Breast epithelium (tissue), 4 donors: ENCODE measurements at places on chromosomes 16 and 17.

DNA sequence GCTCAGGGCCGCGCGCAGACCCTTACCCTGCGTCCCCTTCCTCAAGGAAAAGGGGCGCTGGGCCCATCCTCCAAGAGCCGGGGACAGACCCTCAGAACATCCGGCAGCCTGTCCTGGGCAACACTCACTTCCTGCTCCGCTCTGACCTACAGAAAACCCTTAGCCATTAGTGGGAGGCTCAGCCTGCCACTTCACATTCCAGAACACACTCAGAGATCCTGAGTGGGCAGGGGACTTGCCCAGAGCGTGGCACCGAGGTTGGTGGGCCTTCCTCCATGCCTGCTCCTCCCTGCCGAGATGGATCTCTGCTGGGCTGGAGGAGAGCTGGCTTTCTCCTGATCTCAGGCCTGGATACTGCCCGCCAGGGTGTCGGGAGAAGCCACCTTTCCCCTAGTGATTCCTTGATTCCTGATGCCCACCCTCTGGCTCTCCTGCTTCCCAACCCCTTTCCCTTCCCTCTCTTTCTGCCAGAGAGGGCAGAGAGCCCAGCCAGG is 1.5 kb downstream of the SCARF1 start:
- DNase-seq, result no peak

GRCh38 chr16:81873206-81873605 is 94.1 kb downstream of the PLCG2 start:
- no peak for DNase-seq

DNA sequence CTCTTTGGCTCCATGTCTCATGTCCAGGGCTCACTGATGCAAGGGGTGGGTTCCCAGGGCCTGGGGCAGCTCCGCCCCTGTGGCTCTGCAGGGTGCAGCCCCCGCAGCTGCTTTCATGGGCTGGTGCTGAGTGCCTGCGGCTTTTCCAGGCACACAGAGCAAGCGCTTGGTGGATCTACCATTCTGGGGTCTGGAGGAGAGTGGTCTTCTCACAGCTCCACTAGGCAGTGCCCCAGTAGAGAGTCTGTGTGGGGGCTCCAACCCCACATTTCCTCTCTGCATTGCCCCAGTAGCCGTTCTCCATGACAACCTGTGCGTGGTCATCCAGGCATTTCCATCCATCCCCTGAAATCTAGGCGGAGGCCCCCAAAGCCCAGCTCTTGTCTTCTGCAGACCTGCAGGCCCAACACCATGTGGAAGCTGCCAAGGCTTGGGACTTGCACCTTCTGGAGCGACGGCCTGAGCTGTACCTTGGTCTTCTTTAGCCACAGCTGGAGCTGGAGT is 5.2 kb downstream of the IL32 start:
- DNase-seq, result no peak

DNA sequence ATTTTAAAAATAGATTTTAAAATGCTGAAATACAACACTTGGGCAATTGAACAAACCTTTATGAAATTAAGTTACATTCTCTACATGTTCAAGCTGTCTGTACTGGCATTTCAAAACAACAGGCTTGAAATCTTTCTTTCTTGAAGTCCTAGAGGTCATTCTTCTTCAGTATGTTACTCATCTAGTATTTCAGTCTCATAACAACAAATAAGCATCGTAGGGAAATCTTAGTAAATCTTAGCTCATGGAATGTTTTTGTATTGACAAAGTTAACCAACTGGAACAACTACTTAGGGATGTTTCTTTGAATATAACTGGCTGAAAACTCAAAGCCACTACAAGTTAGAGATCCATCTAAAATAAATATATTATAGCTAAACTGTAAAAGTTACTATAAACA is 96.6 kb downstream of the KIF2B start:
- no peak for DNase-seq

DNA sequence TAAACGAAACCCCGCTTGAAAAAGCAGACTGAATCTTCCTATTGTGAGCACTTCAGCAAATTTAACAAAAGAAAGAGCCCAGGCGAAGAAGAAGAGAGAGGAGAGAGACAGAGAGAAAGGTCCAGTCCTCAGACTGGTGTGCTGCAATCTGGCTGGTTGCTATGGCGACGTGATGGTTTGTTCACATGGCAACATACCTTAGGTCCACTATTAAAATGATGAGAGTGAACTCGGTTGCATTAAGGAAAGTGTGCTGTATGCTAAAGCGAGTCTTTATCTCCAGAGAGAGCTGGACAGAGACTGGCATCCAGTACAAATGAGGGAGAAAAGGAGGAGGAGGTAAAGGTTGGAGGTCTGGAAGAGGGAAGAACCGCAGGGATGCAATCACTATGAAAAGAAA is 271.8 kb upstream of the ZFHX3 start:
- no peak for DNase-seq

GRCh38 chr16:73891129-73891542 is 405.5 kb upstream of the PSMD7 start:
- no peak for DNase-seq

- DNase-seq, result no peak
Measured at GRCh38 chr16:68037841-68038597, 14.9 kb downstream of the DUS2 start.

DNA sequence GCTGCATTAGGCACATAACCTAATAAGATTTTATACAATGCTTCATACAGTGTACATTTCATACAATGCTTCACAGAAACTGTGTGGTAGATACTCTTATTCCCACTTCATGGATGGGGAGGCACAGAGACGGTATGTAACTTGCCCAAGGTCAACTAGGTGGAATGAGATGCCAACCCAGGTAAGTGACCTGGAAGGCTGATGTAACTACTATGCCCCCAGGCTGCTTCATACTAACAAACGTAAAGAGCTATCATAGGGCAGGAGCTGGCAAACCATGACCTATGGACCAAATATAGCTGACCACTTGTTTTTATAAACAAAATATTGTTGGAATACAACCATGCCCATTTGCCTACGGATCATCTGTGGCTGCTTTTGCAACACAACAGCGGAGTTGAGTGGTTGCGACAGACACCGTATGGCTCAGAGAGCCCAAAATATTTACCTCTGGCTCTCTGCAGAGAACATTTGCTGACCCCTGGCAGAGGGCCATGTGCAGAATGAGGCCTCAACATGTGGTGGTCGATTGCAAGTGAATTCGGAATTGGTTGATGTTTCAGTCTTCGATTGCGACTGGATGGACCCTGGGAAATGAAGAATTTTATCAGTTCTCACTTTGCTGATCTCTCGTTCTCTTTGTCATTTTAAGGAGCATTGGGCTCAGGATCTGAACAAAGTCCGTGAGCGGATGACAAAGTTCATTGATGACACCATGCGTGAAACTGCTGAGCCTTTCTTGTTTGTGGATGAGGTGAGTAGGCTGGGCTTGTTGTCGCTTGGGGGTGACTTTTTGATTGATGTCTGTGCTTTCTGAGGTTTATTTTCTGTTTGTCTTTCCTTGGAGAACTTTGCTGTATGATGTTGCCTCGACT is 109.7 kb downstream of the PLCG2 start:
- DNase-seq, result no peak

GRCh38 chr16:62965831-62966230 is 929.6 kb upstream of the CDH8 start:
- DNase-seq, result no peak

DNA sequence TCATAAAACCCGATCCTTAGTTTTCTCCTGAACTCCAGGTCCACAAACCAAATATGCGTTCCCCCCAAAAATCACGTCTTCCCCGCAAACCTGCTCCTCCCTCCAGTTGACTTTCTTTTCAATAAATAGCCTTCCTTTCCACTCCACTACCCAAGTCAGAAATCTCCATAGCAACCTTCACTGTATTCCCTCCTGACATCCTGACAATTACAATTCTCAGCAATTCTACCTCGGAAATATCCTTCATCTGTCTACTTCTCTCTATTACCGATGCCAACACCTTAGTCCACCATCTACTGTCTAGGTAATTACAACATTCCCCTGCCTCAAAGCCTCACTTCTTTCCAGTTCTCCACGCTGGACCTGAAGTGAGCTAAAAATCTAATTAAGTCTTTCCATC is 50.7 kb downstream of the SMURF2 start:
- no peak for DNase-seq

GRCh38 chr16:88924834-88925539 is 52.0 kb downstream of the CBFA2T3 start:
- DNase-seq, result no peak

GRCh38 chr17:46741122-46741730 is 77.3 kb downstream of the WNT3 start:
- no peak for DNase-seq

- DNase-seq, result no peak
Measured at GRCh38 chr16:12494661-12495060, 309.0 kb downstream of the CPPED1 start.

- no peak for DNase-seq
Measured at GRCh38 chr16:51051671-51052070, 99.4 kb downstream of the SALL1 start.

DNA sequence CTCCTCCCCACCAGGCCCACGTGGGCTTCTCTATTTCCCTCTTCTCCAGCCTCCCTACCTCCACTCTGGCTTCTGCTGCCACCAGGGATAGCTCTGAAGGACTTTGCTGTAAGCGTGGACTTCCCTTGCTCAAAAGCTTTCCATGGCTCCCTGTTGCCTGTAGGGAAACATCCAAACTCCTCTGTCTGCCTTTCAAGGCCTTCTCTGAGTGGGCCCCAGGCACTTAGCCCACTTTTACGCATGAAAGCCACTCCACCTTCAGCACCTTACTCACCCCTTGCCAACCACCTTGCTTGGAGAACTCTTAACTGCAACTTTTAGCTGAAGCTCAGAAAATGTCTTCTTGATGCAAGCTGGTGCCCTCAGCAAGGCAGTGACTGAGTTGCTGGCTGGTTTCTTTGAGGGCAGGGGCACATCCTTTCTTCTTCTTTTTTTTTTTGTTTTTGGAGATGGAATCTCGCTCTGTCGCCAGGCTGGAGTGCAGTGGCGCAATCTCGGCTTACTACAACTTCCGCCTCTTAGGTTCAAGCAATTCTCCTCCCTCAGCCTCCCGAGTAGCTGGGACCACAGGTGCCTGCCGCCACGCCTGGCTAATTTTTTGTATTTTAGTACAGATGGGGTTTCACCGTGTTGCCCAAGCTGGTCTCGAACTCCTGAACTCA is 52.0 kb upstream of the DLX4 start:
- DNase-seq, result no peak

DNA sequence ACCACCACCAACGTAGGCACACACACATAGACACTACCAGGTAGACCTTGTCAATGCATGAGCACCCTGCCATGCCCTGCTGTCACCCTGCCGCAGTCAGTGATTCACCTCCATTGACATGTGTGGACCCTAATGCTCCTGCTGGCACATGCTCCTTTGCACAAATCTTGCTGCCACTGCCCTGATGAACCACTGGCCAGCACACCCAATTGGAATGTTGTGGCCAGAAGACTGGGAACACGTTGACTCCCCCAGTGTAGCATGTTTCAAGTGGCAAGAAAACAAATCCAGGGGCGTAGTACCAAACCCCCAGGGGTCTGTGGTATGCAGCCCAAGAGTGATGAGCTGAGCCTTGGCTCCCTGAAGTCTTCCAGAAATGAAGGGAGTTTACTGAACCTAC is 486.4 kb upstream of the KIF2B start:
- DNase-seq, result no peak

DNA sequence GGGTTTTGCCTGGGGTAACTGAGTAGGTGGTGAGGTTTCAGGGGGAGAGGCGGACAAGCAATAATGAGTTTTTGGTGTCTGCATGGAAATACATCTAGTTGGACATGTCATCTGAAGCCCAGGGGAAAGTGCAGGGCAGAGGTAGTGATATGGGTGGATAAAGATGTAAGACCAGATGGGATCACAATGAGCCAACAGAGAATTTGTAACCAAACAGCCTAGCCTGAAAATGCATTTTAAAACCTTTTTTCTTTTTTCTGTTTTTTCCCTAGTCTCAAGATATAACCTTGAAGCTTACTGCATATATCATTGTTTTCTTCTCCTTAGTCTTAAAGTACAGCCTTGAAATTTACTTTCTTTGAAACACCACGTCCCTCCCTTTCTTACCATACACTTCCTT is 3.7 kb upstream of the ZNF19 start:
- no peak for DNase-seq

- DNase-seq, result no peak
Measured at GRCh38 chr17:66625311-66625767, 209.6 kb upstream of the CACNG5 start.

DNA sequence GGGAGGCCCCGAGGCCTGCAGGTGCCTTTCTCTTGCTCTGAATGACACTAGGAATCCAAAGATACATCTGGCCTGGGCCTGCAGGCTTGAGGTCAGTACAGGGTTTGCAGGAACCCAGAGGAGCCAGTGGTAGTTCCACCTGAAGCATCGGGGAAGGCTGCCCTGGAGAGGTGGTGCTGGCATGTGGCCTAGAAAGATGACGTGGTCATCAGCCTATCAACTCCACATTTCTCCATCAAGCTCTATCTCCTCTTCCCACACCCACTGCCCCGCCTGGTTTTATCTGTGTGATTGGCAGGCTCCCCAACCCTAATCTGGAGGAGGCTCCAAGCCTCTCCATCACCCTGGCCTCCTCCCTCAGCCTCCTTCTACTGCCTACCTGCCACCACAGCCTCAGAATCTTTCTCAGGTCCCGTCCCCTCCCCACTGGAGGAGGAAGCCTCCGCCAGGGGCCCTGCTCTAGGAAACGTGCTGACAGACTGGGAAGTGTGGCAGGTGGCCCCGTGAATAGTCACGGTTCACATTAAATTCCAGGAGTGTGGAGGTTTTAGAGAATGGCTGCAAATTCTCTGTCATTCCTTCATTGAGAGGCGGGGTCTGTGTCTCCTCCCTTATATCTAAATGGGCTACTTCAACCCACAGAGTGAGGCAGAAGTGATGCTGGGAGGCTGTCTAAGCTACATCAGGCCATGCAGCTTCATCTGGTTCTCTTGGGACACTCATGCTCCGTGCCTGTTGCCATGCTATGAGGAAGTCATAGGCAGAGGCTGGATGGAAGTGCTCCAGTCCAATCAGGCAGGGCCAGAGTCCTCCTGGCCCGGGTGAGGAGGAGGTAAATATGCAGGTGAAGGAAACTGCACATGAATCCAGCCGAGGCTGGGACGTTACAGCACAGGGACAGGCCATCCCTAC is 11.4 kb upstream of the MAP2K3 start:
- DNase-seq, result no peak

- DNase-seq, result no peak
Measured at GRCh38 chr16:1863681-1864460, 8.1 kb downstream of the MEIOB start.

DNA sequence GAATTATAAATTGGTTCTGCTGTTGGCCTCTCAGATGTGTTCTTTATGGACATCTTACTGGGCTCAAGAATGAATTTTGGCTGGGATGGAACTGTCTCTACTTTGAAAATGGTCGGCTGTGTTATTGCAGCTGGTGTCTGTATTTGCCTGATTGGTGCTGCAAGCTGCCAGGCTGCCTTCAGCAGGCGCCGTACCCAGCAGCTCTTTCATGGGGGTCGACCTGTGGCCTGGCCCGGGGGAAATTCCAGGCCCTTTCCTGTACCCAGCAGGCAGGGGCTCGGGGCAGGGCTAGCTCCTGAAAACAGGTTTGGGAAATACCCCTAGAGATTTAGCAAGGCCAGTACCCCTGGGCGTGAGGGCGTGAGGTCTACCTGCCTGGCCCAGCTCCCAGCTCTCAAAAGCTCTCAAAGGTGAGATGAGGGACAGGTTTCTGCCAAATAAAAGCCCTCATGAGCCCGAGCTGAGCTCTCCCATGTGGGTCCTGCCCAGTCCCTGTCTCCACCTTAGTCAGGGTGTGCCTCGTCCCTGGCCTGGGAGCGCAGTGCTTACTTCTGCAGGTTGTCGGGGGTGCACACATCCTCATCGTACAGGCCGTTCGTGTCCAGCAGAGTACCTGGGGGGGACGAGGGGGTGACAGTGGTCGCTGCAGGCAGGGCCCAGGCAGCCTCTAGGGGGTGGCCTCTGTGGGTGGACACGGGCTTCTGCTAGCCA is 52.3 kb downstream of the PRMT7 start:
- DNase-seq, result no peak
